ENCODE measurements at places on chromosomes 13 and 19. TPM values are rescaled to one million over a fixed set of nuclear protein-coding genes. Genes with fewer than 3 reads are reported as not detected.

DNA sequence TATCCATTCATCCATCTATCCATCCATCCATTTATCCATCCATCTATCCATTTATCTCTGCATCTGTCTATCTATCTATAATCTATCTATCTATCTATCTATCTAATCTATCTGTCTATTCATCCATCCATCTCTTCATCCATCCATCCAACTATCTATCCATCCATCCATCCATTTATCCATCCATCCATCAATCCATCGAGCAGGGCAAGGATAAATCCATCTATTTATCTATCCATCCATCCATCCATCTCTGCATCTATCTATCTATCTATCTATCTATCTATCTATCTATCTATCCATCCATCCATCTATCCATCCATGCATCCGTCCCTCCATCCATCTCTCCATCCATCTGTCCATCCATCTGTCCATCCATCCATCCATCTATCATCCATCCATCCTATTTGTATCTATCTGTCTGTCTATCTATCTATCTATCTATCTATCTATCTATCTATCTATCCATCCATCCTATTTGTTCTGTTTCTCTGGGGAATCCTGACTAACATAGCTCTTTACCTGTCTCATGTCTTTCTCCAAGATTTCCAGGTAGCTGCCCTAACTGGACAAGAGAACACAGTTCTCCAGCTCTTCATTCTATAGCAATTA is 198.1 kb downstream of the FOXO1 start:
- DNase-seq, result no peak

DNA sequence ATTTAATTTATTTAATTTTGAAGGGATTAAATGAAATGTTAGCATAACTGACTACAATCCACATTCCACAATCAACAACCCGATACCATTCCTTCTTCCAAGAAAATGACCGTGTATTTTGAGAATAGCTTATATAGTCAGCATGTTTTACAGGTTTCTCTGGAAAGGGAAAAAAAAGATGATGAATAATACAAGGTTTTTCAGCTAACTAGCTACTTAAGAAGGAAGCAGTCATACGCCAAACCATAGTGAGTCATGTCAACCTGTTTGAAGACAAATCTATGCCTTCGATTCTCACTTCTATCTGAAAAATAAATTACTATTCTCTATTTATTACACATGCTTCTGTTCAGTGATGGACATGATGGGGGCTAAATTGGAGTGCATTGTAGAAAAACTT is 258.6 kb downstream of the EFNB2 start:
- DNase-seq, result no peak

DNA sequence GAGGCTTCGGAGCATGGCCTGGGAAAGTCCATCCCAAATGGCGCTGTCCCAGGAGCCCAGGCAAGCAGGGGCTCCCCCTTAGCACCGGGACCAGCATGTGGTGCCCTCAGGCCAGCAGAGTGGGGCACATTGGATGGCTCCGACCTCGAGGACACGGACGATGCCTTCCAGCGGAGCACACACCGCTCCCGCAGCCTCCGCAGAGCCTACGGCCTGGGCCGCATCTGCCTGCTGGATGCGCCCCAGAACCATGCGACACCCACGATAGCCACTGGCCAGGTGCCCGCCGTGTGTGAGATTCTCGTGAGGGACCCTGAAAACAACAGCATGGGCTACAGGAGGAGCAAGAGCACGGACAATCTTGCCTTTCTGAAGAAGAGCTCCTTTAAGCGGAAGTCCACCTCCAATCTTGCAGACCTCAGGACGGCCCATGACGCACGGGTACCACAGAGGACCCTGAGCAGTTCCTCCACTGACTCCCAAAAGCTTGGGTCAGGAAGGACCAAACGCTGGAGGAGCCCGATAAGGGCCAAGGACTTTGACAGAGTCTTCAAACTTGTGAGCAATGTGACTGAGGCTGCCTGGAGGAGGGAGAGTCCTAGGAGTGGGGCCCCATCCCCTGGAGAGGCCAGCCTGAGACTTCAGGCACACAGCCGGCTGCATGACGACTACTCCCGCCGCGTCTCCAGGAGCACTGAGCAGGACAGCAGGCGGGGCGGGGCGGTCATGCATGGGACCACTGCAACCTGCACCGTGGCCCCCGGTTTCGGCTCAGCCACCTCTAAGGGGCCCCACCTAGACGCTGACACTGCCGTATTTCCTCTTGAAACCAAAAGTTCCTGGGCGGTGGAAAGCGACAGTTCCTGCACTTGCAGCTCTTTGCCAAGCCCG is 63.1 kb downstream of the SPATA13 start:
- no peak for DNase-seq

DNA sequence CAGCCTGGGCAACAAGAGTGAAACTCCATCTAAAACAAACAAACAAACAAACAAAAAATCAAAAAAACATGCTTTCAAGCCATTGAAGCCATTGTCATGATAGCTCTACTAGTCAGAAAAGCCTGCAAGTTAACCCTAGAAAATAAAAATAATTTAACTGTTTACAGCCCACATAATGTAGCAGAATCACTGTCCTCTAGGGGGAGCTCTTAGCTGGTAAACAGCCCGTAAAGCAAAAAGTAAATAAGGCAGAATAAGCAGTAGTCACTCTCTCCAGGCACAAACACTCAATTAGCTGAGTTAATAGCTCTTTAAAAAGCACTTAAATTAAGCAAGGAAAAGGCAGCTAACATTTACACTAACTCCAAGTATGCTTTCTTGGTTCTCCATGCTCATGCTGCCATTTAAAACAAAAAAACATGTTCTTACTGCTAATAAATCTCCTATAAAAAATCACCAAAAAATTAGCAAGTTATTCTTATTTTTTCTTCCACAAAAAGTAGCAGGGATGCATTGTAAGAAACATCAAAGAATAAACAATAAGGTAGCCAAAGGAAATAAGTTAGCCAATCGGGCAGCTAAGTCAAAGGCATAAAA is 11.3 kb downstream of the LILRB4 start:
- no peak for DNase-seq

DNA sequence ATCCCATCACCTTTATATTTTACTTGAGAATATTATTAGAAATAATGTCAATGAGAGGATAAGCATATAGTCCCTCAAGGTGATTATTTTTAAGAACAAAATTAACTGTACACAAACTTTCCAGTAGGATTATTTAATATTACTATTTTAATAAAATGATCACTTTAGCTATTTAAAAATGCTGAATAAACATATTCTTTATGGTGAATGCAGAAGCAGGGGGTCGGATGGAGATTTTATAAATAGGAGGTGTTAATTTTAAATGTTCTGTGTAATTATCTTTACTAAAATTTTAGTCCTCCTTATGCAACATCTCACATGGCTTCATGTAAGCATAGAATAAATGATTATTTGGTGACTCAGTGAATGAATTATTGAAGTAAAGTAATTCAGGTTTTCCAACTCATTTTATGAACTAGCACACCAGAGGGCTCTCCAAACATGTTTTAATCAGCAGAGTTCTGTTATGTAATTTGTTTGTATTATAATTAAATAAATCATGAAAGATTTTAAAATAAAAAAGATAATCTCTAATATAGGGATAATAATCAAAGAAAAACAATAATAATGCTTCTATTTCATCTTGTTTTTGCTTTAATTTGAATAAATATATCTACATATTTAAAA is 1635.2 kb downstream of the EFNB2 start:
- no peak for DNase-seq

DNA sequence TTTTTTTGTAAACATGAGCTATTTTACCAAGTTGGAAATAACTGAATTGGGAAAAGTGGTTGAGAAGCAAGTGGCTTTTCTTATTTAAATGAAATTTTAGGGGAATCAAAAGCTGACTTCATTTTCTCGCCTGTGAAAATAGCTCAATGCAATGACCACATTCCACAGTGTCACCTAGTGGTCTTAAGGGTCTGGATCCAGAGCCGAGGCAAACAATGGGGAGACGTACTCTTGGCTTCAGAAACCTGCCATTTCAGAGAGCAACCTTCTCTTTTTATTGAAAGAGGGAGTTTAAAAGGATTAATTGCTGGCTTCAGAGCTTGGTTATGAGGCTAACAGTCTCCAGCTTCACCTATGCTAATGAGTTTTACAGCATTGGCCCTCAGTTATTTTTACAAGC is 39.7 kb upstream of the RXFP2 start:
- DNase-seq, result no peak

ZNF808 gene
- 34.9 TPM for total RNA-seq

CCL25 gene
- not detected for total RNA-seq

SIGLEC14 gene
- total RNA-seq, result 0.38 TPM

Data from activated T-cell treated with anti-CD3 and anti-CD28 coated beads, Interleukin-2, amount 50 U/mL, for 72 hours (primary cell).